Endothelial cell (in vitro differentiated cells): ENCODE measurements at places on chromosomes 6 and 20.

GRCh38 chr20:32523613-32524213 is 61.4 kb downstream of the NOL4L start:
- DNase-seq: no peak

GRCh38 chr20:5393218-5393870 is 76.6 kb upstream of the PROKR2 start:
- DNase-seq: no peak

DNA sequence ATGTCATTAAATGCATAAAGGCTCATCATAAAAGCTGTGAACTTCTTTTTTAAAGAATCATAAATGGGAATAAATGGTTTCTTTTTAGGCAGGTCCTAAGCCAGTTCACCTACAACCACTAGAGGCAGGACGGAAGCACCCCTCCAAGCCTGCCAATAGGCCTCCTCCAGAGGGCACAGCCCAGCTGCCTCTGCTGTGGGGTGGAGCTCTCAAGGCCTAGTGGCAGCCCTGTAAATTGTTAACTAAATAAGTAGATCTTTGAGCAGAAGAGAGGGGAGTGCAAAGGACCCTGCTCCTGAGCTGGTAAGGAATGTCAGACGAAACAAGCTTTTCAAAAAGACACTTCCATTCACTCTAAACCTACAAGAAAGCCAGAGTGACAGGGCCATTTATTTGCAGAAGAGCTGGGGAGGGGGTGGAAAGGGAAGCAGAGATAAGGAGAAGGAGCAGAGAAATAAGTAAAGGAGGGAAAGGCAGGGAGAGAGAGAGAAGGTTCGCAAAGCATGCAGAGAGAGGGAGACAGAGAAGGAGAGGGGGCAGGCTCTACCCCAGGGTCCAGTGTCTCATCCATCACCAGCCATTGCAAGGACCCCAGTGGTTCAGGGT is 18.0 kb upstream of the MAFB start:
- no peak for DNase-seq

DNA sequence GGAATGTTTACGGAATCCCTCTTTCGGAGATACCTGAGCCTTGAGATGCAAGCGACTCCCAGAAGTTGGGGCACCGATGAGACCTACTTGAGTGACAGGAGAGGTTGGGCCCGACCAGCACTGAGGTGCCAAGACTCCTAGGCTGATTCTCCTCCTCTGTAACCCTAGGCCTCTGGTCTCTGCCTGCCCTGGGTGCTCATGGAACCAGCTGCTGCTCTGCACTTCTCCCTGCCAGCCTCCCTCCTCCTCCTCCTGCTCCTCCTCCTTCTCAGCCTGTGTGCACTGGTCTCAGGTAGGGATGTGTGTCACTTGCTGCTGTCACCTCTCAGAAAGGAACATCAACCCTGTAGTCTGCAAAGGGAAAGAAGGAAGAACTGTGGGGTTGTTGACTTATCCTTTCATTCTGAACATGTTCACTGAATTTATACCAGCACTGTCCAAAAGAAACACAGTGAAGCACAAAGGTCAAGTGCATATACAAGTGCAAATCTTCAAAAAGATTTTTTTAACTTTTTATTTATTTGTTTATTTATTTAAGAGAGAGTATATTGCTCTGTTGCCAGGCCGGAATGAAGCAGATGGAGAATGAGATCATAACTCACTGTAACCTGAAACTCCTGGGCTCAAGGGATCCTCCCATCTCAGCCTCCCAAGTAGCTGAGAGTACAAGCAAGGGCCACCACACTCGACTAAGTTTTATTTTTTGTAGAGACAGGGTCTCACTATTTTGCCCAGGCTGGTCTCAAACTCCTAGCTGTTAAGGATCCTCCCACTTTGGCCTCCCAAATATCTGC is 913 bp downstream of the BTN2A2 start:
- no peak for DNase-seq

DNA sequence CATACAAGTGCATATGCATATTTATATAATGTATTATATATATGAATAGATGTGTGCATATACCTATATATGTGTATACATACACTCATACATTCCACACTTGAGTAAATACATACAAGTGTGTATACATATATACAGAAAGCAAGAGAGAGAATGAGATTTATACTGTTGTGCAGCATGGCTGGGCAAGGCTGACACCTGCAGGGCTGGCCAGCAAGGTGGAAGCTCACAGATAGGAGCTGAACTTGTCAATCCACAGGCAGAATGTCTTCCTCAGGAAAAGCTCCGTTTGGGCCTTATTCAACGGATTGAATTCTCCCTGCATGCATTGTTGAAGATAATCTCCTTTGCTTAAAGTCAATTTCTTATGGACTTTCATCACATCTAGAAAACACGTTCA is 256.7 kb downstream of the ZNF217 start:
- DNase-seq: no peak
